KG1 (cell line): ENCODE measurements at places on chromosomes 13 and 19.

DNA sequence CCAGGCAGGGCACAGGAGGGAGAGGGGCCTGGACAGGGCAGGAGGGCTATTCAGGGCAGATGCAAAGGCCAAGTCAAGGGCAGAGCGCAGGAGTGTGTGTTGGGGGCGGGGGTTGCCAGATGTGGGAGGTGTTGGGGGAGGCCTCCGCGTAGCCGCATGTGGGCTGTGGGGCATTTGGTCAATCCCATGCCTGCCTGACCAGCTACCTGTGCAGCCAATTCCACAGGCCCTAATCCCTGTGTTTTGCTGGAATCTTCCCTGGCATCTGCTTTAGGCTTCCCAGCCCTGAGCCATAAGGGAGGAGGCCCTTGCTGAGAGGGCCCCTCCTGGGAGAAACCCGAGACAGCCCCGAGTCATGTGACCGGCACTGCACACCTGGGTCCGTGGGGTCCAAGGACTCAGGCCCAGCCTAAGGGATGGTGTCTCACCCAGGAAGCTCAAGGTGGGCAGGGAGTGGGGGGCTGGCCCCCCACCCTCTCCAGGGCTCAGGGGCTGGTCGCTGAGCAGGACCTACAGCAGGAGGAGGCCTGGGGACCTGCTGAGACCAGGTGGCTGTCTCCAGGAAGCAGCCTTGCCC, 20.3 kb downstream of the RFX1 start:
- DNase-seq = no peak

- DNase-seq = no peak
Observed at GRCh38 chr19:36646746-36647145, 19.9 kb downstream of the ZNF461 start.

DNA sequence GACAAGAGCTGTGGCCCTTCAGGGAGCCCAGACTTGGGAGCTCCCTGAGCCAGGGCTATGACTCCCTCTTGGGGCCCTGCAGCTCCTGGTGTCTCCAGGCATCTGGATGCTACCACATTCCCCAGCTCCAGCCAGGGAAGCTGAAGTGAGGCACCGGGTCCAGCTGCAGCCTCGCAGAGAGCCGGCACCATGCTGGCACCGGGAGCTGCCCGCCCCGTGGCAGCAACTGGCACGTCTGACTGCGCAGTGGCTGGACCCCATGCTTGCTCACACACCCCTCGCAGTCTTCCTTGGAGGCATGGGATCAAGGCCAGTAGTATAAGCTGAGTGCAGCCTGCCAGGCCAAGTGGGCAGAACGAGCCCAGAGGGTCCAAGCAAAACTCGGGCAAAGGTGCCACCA, 7.4 kb downstream of the IGFL4 start:
- DNase-seq = no peak

DNA sequence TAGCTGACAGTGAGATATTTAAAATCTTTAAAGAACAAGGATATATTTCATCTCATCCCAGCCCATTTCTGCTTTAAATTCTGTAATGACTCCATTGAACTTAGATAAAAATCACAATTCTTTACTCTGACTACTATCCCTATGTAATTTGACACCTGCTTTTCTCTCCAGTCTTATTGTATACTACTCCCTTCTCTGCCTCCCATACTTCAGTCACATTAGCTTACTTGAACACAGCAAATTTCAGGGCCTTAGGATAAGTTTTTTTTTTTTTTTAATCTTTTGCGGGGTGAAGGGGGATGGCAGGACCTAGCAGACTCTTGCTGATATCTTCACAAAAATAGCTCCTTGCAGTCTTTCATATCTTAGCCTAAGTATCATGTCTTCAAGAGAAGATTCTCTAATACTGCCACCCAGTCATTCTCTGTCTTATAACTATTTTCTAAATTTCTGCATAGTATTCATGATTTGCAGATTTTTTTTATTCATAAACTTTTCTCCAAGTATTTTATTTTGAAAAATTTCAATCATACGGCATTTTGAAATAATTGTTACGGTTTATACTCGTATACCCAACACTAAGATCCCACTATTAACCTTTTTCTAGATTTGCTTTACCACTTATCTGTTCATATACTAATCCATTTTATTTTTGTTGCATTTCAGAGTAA, 151.4 kb downstream of the PCCA start:
- DNase-seq = no peak

DNA sequence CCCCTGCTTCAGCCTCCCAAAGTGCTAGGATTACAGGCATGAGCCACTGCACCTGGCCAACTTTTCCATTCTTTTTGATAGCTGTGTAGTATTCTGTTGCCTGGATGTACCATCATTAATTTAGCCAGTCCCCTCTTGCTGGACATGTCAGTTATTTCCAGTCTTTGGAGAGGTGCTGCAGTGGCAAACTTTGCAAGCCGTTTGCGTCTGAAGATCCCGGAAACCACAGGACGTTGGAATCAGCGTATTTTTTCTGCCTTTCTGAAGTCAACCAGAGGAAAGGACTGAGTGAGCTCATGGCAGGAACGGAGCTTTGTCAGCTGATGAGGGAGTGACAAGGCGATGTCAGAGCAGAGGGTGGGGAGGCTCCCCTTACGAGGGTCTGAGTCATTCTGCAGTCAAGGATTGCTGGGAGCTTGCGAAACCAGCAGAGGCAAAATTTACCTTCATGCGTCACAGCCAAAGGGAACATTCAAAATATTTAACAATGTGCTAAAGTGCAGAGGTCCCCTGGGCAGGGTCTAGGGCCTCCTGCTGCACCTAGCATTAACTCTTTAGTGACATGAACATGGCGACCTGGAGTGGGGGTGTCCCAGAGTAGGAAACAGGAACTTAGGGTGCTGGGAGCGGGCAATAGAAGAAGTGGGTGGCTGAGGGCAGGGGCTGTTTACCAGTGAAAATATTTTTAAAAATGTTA, 5.6 kb downstream of the C5AR1 start:
- DNase-seq = peak; percentile 47

- no peak for DNase-seq
Observed at GRCh38 chr19:42083537-42083936, 7.6 kb downstream of the ZNF574 start.
